ENCODE measurements at places on chromosomes 4 and X. TPM values are rescaled to one million over a fixed set of nuclear protein-coding genes. Genes with fewer than 3 reads are reported as not detected.

DNA sequence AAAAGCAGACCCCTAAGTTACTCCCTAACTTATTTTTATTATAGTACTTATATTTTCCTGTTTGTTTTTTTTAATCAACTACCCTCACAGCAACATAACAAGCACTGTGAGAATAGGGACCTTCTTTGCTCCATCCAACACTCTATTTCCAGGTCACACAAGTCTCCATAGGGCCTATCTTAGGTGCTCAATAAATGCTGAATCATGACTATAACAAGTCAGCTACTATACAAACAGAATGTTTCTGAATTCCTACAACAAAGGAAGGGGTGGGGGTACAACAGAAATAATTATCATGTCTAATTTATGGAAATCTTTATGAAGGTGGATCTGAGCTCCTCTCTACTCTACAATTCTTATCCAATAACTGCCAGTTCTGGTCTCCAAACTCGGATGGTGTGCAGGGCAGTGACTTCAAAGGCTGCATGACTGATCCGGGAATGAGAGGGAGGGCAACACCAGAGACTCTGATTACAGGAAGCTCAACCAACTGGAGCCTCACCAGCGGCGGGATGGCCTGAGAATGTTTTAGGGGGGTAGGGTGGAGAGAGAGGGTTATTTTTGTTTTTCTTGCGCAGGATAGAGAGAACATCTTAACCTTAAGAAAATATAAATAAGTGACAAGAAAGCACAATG lies 71.1 kb downstream of the HADH start:
- no peak for DNase-seq

- DNase-seq, result no peak
Measured at GRCh38 chr4:76757418-76757939, 140.5 kb downstream of the SOWAHB start.

DNA sequence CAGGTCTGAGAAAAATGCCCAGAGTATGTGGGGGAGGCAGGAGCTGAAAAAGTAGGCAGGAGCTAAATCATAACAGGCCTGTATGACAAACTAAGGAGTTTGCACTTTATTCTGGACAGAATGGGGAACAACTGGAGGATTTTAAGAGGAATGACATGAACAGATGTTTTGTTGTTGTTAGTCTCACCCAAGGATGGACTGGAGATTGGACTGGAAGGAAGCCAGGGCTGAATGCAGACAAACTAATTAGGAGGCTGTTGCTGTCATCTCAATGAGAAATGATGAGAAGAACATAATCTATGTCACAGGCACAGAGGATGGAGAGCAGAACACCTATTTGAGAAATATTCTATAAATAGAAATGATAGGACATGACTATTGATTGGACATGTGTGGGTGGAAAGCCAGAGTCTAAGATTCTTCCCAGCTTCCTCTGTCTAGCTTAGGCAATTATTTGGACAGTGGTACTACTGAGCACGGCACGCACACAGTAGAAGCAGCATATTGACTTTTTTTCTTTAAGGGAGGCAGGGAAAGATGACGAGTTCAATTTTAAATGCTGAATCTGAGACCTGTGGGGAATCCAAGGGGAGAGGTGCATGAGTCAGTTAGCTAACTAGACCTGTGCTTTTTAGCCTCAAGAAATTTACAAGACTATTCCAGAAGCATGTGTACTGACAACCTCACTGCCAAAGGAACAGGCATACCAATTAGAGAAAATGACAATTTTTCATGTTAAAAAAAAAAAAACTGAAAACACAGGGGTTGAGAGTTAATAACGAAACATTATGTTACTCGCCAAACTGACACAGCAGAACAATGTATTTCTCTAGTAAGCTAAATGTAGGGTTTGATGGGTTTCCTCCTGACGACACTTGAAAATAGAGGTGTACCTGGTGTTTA lies 963 bp upstream of the USO1 start:
- no peak for DNase-seq

- no peak for DNase-seq
Measured at GRCh38 chrX:131405497-131405896, 116.4 kb upstream of the IGSF1 start.

- no peak for DNase-seq
Measured at GRCh38 chr4:181745933-181746625, 497.1 kb upstream of the TENM3 start.

GRCh38 chr4:64497491-64497890 lies 88.2 kb upstream of the TECRL start:
- no peak for DNase-seq

GRCh38 chr4:185020863-185021761 lies 2.8 kb downstream of the HELT start:
- no peak for DNase-seq

DNA sequence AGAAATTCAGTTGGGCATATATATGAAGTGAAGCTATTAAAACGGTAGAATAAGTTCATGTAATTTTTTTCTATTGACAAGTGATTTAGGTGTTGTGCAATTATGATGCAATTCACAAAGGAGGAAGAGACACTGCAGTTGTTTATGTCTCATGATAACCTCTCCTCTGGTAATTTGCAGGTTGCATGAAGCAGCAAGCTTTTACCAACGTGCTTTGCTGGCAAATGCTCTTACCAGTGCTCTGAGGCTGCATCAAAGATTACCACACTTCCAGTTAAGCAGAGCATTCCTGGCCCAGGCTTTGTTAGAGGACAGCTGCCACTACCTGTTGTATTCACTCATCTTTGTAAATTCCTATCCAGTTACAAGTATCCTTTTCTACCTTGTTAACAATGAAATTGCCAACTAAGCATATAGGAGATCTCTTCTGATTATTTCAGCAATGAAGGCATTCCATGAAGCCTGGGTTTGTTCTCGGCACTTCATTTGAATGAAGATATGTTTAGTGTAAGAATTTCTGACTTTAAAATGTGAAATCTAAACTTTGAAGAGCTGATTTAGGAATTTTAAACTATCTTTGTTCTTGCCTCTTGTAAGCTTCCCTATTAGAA lies 3.9 kb downstream of the TMEM33 start:
- DNase-seq, result no peak

Gene RNF128
- total RNA-seq, result 1.1 TPM

Gene TKTL1
- total RNA-seq, result 7.0 TPM

GRCh38 chrX:40107291-40108161 lies 9.8 kb upstream of the BCOR start:
- DNase-seq, result peak; percentile 77

GRCh38 chr4:121728066-121728465 lies 31.3 kb upstream of the ANXA5 start:
- DNase-seq, result no peak

Gene TLL1
- 2.4 TPM for total RNA-seq

Gene DOK7
- 21.5 TPM for total RNA-seq

DNA sequence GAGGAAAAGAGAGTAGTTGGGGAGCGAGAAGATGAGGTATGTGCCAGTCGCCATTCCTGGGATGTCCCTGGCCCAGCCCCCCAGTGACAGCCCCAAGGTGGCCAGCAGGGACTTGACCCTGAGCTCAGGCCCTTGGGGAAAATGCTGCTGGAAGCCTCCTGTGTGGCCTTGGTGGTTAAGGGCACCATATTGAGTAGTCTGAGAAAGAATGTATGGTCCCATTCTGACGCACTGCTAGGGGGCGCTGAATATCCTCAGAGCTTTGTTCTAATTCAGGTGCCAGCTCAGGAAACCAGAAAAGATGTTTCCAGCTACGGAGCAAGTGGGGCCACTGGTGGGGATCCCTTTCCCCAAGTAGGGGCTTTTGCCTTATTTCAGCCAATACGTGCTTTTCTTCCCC lies 14.0 kb upstream of the UBA6 start:
- DNase-seq, result no peak

- no peak for DNase-seq
Measured at GRCh38 chr4:43356786-43357185, 464.3 kb downstream of the GRXCR1 start.

Gene XAGE2
- not detected for total RNA-seq

- no peak for DNase-seq
Measured at GRCh38 chr4:89177807-89178206, 66.5 kb downstream of the TIGD2 start.

Gene VCX3A
- not detected for total RNA-seq

DNA sequence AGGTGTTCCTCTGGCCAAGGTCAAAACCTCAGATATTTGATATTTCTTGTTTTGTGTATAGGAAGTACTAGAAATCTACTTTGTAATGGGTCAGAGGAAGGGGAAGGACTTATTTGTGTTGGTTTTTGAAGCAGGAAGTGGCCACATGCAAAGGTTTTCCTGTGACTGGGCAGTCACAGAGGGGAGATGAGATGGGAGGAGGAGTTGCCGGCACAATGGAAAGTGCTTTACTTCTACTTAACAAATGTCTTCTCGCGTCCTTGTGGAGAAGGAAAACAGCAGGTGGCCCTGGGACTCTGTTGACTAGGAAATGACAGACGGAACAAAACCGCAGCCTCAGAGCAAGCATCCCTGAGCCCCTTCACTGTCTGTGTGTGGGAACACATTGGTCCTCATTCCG lies 46.6 kb downstream of the SHROOM2 start:
- no peak for DNase-seq

- no peak for DNase-seq
Measured at GRCh38 chrX:14056206-14056605, 26.5 kb upstream of the GEMIN8 start.

Data from left cardiac atrium (tissue), 4 donors.